SW 1271 (cell line): ENCODE measurements at places on chromosomes 3 and 15.

GRCh38 chr15:89211678-89212170, 9.7 kb downstream of the RLBP1 start:
- DNase-seq, result no peak

GRCh38 chr15:68909601-68910100, 20.7 kb upstream of the SPESP1 start:
- DNase-seq, result no peak

GRCh38 chr3:3015185-3016089, 94.7 kb downstream of the IL5RA start:
- DNase-seq, result no peak

GRCh38 chr3:146817704-146818103, 212.6 kb upstream of the PLSCR5 start:
- no peak for DNase-seq

GRCh38 chr3:28294667-28295413, 53.4 kb downstream of the CMC1 start:
- DNase-seq, result no peak
